ENCODE measurements at places on chromosomes 1 and 21.

- no peak for DNase-seq
Measured at GRCh38 chr1:8142955-8143629, 117.0 kb upstream of the ERRFI1 start.

- DNase-seq, result no peak
Measured at GRCh38 chr1:181508486-181509165, 25.3 kb downstream of the CACNA1E start.

DNA sequence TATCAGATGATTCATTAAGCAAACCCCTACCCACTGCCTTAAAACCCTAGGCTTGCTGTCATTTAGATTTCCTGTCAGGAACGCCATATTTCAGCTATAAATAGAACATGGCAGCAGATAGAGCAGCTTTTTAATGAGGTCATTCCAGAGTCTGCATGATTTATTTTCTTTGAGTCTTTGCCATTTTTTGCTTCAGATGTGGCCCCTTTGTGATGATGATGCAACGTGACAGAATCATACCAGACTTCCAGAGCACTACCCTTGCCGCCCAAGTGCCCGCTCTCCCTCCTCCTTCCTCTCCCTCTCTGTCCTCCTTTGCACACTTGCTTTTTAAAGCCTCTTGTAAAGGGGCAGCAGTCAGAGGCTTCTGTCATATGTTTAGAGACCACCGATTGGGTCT lies 55.5 kb upstream of the TRIM67 start:
- DNase-seq, result no peak

GRCh38 chr1:236389253-236389652 lies 4.8 kb upstream of the EDARADD start:
- DNase-seq, result no peak

GRCh38 chr1:172321451-172321850 lies 99.0 kb upstream of the C1orf105 start:
- no peak for DNase-seq

DNA sequence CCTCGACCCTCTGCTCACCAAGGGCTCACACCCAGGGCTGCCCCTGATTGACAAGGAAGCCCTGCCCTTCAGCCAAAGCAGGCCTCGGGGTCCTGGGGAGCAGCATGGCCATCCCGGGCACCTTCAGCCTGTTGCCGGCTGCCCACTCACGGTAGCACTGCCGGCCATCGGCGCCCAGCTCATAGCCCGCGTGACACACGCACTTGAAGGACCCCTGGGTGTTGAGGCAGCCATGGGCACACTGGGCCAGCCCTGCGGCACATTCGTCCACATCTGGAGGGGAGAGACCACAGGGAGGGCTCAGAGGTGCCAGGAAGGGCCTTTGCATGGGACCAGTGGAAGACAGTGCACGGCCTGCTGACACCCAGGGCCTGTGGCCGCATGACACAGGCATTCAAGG lies 57.4 kb downstream of the ARHGEF16 start:
- DNase-seq, result no peak

GRCh38 chr1:153361480-153362109 lies 3.9 kb downstream of the S100A9 start:
- DNase-seq, result no peak

GRCh38 chr1:229717786-229718576 lies 91.9 kb downstream of the URB2 start:
- DNase-seq, result no peak

DNA sequence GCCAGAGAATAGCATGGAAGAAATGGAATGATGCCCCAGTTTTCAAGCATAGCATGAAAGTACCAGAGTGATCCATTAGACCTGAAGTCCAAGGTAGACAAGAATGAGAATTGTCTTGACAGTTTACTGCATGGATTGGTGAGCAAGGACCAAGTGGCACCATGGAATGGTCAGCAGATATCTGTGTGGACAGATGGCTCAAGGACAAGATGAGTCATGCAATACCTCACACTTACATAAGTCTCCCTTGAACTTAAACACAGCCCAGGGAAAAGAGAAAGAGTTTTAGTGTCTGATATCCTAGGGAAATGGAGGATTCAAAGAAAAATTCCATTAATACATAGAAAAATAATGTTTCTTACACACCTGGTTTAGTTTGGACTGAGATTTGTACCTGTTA lies 195.2 kb downstream of the MRPL39 start:
- no peak for DNase-seq

- no peak for DNase-seq
Measured at GRCh38 chr21:41164052-41164451, 3.9 kb upstream of the BACE2 start.

- no peak for DNase-seq
Measured at GRCh38 chr21:44816761-44817505, 929 bp downstream of the SUMO3 start.

- DNase-seq, result no peak
Measured at GRCh38 chr1:53583868-53584776, 124.9 kb downstream of the DMRTB1 start.

DNA sequence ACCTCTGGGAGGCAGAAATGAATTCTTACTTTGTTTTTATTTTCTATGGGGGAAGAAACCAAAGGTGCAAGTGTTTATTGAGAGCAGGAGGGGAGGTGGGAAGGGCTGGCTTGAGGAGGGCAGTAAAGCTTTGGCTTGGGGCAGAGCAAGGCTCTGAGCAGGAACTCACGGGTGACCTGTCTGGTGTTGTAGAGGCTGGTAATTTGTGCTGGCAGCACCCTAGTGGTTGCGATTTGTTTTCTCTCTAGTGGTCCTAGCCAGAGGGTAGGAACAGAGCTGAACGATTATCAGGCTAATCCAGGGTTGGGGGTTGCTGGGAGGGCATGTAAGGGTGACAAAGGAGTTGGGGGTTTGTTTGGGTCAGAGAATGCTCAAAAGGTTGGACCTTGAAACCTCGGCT lies 16.6 kb downstream of the TMCC2 start:
- DNase-seq, result no peak

DNA sequence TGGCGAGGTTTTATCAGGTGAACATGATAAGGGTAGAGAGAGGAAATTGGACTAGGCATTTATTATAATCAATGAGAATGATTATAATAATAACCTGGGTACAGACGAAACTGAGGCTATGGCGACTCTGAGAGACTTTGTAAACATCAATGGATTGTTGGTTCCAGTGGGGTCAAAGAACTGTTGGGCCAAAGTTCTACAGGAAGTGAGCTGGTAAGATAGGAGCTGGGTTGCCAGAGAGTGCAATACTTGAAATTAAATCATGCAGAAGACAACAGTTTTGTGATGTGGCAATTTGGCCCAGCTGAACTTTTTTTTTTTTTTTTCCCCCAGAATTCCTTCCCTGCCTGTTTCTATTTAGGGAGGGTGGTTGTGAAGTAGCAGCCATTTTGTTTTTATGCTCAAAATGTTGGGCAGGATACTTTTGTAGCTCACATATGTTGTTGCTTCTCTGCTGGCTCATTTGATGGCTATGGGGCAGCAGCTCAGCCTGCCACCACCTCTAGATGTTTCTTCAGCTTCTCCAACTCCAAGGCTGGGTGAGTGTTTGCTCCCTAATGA lies 286.5 kb upstream of the B3GALT2 start:
- DNase-seq, result no peak

GRCh38 chr1:201675143-201675542 lies 136.2 kb downstream of the NAV1 start:
- DNase-seq, result no peak

DNA sequence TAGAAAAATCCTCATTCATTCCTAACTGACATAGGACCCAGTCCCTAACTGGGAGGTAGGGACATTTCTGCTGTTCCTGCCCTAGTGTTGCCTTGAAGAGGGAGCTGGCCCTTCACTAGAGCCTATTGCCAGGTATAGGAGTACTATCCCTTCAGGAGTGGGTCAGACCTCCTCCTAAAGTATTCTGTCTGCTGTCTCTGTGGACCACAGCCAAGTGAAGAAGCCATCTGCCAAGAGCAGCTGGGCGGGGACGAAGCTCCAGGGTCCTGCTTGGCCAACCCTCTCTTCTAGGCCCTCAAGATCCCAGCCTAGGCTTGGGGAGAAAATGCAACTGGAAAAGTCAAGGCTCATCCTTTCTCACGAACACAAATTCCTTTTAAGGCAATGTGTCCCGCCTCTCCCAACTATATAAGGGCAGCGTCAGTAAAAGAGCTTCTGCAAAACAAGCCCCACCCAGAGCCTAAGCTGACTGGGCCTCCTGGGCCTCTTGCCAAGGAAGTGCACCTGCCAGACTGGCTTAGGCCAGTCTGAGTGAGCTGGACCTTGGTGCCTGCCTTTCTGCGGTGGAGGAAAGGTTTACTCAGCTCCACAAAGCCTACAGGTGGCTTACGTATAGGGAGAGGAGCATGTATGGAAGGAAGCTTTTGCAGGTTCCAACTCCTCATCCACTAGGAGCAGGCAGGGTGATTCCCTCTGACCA lies 638 bp upstream of the TUFT1 start:
- no peak for DNase-seq

DNA sequence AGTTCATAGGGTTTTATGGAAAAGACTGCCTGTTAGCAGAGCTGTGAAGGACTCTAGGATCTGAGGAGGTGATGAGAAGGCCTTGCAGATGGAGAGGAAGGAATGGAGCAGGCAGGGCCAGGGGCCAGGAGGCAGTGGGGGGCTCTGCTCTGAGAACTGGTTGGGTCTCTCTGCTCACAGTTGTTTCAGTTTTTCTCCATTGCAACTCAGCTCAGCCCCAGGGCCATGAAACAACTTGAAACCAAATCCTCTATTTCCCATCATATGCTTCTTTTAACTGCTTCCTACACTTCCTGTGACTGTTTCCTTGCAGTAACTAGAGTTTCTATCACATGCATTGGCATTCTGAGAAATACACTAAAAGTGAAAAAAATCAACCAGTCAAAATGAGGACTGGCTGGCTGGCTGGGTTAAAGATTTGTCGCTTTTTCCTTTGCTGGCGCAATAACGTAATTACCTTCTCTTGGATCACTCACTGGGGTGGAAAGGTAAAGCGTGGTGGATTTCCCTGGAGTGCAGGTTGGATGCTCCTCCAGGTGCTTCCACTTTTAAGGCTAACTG lies 172.0 kb downstream of the CDC7 start:
- DNase-seq, result no peak

- no peak for DNase-seq
Measured at GRCh38 chr21:31145274-31145673, 107.0 kb upstream of the KRTAP19-8 start.

DNA sequence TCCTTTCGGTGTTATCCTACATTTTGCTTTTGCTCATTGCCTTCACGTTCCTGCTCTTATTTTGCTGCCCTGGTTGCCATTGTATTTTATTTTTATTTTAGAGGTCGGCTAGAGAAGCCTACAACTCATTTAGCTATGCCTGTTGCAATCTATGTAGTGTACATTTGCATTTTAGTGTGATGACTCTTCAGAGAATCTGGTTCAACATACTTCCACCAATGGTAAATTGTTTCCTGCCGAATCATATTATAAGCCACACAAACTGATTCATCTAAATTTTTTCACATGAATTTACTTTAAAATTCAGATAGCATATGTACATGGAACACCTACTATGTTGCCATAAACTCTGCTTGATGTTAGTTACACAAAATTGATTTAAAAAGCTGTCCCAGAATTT lies 1596.9 kb downstream of the PLA2G4A start:
- no peak for DNase-seq

- DNase-seq, result no peak
Measured at GRCh38 chr21:46562964-46563607, 41.8 kb downstream of the S100B start.

DNA sequence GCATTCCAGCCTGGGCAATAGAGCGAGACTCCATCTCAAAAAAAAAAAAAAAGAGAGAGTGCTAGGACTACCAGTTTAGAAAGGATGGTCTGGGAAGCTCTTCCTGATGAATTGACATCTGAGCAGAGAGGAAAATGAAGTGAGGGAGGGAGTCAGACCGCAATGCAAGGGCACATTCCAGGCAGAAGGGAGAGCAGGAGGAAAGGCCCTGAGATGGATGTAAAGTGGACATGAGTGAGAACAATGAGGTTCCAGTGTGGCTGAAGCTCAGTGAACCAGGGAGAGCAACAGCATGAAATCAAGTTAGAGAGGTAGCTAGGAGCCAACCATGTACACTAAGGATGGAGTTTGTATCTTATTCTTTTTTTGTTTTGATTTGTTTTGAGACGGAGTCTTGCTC lies 55.9 kb upstream of the SPOCD1 start:
- DNase-seq, result no peak

DNA sequence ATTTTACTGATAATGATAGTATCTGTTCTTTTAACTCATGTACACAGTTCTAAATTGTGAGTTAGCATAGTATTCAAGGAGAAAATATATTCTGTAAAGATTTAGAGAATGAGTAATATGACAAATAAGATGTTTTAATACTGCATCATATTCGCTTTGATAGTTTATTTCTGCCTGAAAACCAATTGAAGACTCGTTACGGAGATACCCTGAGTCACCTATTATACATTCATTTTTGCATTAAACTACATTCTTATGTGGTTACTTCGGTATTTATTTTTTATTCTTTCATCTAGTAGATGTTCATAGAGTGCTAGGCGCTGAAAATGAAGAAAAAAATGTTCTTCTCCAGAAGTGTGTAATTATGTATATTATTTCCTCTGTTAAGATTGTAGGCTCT lies 5.3 kb downstream of the UHMK1 start:
- no peak for DNase-seq

GRCh38 chr1:183483224-183483623 lies 10.9 kb downstream of the SMG7 start:
- DNase-seq, result no peak

DNA sequence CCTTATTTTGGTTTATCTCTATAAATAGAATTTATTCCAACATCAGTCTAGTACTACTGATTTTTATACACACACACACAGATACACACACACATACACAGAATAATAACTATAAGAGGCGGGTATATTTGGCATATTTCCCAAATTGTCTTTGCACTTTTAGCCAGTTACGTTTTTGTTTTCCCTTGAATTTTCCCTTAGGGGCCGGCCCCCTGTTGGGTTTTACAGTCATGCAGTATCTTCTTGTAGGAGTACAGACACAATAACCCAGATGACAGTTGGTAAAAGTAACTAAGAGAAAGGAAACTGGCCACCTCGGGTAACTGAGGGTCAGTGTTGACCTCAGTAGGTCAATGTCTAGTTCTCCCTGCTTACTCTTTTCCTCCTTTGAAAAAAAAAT lies 50.9 kb downstream of the DISP1 start:
- DNase-seq, result no peak
